ENCODE measurements at places on chromosomes 12 and 14.
A peak's percentile ranks its signal among the peaks of the same experiment; 100 is the strongest.

DNA sequence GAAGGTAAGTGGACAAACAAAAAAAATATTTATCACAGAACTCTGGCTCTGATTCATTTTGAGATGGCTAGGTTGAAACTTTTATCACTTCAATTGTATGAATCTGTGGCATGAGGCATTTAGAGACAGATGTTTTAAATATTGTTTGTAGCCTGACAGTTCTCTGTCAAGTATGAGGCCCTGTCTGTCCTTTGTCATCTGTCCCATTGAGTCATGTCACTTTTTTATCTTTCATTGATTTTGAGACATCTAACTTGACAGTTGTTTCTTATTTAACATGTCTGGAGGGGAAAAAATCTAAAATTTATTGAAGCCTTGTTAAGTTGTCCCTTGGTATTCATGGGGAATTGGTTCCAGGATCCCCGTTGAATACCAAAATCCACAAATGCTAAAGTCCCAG, 829.5 kb downstream of the FSCB start:
- DNase-seq: no peak

DNA sequence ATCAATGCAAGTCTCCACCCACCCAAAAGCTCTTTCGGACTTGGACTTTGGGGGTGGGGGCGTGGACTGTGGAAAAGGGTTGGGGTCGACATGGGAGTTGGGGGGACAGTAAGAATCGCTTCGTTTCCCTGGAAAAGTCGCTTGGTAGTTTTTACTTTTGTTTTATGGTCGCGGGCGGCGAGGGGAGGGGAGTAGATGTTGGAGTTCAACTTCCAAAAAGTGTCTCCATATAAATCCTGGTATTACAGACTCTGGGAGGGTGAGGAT, 568 bp upstream of the BCL11B start:
- no peak for DNase-seq

GRCh38 chr14:55097881-55098560, 31.0 kb upstream of the LGALS3 start:
- DNase-seq: no peak

DNA sequence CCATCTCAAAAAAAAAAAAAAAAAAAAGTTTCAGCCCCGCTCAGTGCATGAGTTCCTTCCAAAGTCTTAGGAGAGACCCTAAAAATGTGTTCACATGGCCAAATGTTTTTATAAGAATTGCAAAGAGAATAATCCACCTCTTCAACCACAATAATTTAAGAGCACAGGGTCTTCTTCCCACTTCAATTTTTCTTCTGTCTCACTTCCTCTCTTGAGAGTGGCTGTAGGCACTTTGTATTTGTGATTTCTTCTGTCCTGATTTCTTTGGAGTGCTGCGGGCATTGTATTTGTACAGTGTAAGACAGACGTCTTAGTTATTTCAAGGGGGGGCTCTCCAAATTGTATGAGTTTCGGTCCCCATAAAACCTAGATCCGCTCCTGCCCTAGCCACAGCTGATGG, 58.3 kb downstream of the C12orf56 start:
- no peak for DNase-seq

- DNase-seq: no peak
These were observed 313.2 kb upstream of the DIO3 start for GRCh38 chr14:101247842-101248725.

DNA sequence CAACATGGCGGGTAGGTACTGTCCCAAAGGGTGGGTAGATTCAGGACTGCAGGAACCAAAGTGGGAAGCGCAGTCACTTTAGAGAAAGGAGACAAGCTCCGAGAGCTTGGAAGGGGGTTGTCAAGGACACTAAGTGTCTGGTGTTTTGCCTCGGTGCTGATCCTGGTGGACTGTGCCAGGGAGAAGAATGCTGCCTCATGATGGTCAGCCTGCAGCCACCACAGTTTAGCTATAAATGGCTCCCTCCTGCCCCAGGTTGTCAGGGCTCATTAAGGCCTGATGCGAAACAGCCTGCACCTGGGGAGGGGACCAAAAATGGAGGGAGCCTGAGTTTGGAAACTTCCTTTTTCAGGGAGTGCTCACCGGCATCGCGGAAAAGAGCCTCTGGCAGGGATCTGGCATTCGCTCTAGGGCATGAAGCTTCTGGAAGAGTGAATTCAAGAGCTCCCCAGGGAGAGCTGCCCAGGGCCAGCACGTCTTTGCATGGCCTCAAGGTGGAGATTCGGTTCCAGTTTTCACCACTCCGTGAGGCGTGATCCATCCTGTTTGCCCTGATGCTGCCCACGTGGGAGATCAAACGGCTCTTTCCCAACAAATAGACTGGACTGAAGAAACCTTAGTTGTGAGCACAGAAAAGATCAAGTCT, 164.0 kb downstream of the FOXN3 start:
- peak; percentile 6 for DNase-seq
